ENCODE measurements at places on chromosomes 1 and 21.

- DNase-seq: no peak
Measured at GRCh38 chr1:28135371-28136168, 40.9 kb downstream of the PTAFR start.

- DNase-seq: no peak
Measured at GRCh38 chr1:36540056-36540455, 57.3 kb upstream of the CSF3R start.

DNA sequence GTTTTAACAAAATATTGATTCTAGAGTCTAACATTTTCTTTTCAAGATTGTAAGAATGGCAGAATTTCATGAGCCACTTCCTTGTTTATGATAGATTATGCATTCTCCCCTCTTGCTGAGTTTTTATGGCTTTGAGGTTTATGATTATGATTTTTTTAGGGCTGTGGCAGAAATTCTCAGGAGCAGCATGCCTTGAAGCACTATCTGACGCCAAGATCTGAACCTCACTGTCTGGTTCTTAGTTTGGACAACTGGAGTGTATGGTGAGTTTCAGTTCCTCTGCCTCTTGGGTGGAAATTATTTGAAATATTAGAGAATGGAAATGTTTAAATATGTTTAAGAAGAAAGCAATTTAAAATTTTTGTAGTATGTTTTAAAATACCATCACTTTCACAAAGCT is 10.2 kb downstream of the USP16 start:
- DNase-seq: no peak

DNA sequence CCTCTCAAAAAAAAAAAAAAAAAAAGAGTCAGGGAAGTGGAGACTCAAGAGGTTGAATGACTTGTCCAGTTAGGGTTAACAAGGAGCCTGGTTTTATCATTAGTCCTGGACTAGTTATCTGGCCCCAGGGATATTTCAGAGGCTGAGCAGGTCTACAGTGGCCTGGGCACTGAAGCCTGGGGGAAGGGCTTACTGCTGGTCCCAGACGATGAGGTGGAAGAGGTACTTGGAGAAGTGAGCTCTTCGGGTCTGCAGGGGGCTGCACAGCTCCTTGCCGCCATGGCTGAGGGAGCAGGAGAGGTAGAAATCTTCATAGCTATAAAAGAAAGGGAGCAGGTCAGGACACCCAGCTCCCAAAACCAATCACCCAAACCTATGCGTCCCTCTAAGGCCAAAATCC is 40.1 kb downstream of the PIK3C2B start:
- DNase-seq: no peak

Measured in stimulated activated CD8-positive, alpha-beta memory T cell treated with anti-CD3 and anti-CD28 coated beads, Interleukin-15, amount 100 ng/mL, for 24 hours (primary cell).